ENCODE measurements at places on chromosomes 3 and 15.

DNA sequence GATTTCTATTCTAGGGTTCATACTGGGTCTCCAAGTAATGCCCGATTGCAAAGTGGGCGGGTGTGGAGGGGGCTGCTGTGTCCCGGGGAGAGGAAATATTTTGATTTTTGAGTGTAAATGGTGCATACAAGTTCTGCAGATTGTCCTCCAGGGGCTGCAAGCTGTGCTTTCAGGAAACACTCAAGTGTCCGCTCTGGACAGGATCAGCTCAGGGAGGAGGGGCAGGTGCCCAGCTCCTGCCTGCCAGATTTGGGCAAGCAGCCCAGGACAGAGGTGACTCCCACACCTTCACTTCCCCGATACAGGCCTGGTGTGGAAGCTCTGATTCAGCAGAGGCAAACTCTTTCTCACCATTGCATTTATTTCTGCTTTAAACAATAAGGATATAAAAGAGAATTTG is 142.7 kb downstream of the ALDH1A2 start:
- DNase-seq = no peak

DNA sequence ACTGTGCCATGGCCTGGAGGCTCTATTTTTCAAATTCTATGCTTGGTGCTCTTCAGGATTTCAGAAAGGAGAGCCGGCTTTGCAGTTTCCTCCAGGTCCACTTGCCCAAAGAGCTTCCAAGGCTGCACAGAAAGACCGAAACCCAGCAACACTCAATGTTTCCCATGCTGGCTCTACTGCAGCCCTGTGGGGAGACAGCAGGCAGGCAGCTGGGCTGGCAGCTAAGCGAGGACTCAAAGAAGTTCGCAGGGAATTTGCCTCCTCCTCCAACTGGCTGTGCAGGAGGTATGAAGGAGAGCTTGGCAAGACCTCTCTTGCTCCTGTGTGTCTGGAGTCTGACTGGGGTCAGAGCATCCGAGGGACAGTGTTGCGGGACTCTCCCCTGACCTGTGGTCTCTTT is 17.4 kb upstream of the ITGA11 start:
- no peak for DNase-seq

- DNase-seq = no peak
These were observed 259.9 kb downstream of the OPA1 start for GRCh38 chr3:193852901-193853300.

DNA sequence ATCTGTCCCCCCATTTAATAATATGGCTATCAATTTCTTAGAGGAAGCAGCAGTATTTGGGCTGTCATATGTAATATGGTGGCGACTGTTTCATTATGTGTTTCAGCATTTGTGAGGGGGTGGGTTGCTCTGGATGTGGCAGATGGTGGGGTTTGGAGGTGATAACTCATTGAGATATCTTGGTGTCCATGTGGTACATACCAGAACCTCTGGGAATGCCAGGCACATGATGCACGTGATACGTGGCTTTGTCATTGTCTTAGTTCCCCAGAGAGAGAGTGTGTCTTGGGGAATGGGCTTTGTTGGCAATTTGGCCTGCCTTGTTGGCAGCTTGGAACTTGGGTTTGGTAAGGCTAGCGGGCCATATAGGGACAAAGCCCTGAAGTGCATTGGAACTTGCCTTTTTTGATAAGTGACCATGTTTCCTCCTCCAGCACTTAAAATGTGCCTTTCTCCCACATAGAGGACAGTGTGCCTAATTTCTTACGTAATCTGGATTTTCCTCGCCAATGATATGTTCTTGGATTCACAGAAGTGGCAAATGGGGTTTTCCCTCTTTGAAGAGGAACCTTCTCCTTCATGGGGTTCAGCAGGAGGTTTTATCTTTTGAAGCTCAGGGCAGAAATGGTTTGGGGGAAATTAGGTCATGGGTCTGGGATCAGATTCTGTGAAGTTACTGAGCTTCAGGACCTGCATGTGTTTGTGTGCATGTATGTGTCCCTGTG is 79.5 kb downstream of the DNASE1L3 start:
- no peak for DNase-seq

GRCh38 chr3:56314842-56315241 is 153.4 kb downstream of the ERC2 start:
- DNase-seq = no peak

DNA sequence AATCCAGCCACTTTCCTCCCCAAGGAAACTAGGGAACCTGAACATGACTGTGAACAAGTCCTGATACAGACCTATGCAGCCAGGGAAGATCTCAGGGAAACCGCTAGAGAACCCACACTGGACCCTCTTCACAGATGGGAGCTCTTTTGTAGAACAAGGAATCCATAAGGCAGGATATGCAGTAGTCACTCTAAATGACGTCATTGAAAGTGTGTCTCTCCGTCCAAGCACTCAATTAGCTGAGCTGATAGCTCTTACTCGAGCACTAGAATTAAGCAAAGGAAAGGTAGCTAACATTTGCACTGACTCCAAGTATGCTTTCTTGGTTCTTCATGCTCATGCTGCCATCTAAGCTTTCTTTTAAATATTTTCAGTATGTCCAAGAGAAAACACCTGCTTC is 10.0 kb upstream of the SMCO1 start:
- no peak for DNase-seq

- DNase-seq = no peak
These were observed 37.0 kb downstream of the ATP8B4 start for GRCh38 chr15:50082066-50082465.

DNA sequence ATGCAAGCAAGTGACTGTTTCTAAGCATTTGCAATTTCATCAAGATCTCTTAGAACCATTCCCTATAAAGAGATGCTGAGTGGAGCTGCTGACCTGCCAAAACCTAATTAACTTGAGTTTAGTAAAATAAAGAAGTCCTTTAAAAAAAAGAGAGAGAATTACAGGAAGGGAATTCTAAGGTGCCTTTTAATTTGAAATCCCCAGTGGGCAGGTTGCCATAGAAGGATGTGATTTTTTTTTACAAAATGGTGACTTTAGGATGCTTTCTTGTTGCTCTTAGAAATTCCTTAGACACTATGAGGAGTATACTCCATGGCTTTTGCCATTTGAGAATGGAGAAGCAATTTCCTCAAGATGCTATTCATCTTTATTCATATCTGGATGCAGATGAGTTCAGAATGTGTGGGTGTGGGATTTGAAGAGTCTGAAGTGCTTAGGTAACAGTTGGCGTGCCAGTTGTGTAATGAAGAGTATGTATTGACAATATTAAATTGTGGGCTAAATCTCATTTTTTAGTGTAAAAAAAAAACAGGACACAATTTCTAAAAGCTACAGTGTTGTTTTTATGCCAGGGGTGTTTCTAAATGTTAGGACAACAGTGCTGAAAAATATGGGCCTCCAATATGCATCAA is 13.6 kb downstream of the LRRC3B start:
- no peak for DNase-seq

DNA sequence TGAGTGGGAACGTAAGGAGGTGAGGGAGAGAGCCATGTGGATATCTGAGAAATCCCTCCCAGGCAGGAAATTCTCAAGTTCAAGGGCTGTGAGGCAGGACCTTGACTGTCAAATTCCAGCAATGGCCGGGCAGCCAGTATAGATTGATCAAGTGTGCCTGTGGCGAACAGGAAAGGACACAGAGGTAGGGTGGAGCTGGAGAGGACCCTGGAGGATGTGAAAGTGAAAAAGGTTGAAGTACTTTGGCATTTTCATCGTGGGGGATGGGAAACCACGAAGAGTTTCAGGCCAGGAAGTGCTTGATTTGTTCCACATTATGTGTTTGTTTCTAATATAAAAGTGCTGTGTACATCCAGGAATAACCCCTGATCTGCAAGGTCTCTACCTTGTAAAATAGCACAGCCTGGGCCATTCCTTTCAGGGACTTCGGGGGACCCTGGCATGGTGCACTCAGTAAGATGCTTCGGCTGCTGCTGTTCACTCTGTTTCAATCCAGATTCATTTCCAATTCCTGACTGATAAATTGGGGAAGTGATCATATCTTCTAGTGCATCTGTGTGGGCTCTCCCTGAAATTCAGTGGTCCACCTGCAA is 156.6 kb downstream of the MCTP2 start:
- no peak for DNase-seq

- no peak for DNase-seq
These were observed 62.7 kb downstream of the TCF12 start for GRCh38 chr15:56981160-56981559.

GRCh38 chr3:146110161-146110560 is 50.8 kb downstream of the PLOD2 start:
- no peak for DNase-seq

DNA sequence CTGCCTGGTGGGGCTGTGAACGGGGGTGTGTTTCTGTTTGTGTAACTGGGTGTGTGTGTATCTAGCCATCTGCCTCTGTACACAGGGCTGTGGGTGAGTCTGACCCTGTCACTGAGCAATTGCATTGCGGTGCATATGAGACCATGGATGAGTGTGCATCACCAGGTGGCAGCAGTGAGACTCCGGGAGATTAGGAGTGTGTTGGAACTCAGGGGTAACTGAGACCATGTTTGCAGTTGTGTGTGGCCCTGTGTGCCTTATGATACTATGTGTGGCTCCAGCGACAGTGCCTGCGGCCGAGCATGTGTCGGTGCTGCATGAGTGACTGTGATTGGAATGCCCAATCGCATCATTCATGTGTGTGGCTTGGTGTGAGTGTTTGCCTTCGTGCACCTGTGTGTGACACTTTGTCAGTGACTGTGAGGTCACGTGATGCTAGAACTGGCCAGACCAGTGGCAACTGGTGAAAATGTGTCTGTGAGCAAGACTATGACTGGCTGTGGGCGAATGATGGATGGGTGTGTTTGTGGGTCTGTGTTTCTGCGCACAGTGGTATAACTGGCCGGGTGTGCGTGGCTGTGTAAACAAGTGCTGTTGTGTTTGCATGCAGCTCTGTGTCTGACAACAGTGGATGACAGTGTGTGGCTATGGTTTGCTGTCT is 14.0 kb downstream of the VILL start:
- DNase-seq = peak; percentile 64

DNA sequence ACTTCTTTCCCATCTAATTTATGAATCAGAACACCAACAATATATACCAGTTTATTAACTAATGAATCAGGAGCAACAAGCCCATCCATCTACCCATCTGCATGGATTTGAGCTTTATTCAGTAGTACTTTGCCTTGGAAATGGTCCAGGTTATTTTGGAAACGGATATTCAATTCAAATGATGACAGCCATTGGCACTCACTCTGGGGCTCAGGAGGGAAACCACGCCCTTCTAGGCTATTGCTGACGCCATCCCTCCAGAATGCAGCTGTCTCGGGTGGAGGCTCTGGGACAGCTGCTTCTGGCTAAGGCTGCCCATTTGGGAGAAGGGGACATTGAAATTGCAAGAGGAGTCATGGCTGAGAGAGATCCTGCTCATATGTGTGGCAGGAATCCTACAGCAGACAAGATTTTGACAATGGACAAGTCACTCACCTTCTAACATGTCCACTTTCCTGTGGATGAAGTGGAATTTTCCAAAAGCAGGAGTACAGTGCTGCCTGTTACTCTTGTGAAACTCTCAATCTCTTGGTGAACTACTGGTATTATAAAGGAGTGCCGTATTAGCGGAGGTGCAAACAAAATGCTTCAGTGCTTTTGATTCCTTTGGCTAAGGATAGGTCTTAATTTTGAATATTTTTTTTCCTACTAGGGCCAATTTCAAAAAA is 29.3 kb upstream of the TRAK1 start:
- DNase-seq = no peak

DNA sequence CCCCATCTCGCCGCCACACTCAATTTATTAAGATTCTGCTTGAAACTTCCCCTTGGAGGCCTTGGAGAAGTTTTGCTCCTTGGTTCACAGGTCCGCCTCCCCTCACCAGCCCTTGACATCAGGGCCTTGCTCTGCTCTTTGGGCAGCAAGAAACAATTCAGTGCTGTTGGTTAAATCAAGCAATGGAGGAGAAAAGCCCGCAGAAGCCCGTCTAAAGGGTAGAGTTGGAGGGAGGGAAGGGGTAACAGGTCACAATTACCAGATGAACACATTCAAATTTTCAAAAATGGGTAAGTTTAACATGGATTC is 429 bp downstream of the PARP9 start:
- DNase-seq = peak; percentile 23

GRCh38 chr3:139778682-139779233 is 101.0 kb upstream of the NMNAT3 start:
- DNase-seq = no peak

DNA sequence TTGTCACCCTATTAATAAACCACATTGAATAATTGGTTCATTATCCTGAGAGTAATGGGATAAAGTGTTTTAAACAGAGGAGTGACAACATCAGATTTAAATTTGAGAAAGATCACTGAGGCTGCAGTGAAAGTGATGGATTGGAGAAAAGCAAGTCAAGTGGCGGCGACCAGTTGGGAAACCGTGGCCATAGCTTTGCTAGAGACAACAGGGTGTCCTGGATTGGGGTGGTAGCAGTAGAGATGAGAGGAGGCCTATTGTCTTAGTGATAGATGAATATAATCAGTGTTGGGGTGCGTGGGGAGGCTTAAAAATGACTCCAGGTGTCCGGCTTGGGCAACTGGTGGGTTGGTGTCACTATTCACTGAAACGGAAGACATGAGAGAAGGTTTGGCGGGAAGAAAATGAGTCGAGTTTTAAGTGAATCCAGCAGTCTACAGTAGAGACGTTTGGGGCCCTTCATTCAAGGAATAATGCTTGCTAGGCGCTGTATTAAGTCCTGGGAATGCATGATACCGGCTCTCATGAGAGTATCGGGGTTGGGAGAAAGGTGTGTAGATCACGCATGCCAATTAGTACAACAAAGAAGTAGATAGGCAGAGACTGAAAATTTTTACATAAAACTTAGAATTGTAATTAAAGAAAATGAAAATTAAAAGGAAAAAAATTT is 819 bp downstream of the NEK4 start:
- no peak for DNase-seq

DNA sequence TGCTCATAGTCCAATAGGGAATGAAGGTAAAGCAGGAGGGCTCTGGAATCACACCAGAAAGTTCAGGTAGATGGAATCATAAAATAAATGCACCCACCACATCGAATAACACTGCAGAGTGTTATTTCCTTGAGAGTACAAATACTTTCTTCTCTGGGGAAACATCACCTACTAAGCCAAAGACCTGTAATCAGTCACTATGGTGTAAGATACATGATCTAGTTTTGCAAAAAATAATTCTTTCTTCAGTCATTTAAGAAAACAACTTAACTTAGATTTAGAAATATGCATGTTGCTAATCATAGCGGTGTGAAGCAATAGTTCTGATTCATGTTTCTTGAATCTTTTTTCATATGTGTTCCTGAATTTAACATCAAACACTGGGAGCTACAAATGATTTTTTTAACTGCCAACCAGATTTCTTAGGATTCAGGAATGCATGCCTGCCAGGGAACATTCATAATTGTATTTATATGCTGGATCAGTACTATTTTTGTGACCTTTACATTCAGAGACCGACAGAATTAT is 40.2 kb upstream of the MEIS2 start:
- no peak for DNase-seq
